Stomach (tissue), 19 donors: ENCODE measurements at places on chromosomes 12 and 14. TPM values are rescaled to one million over a fixed set of nuclear protein-coding genes. Genes with fewer than 3 reads are reported as not detected.
A peak's percentile ranks its signal among the peaks of the same experiment; 100 is the strongest.

DNA sequence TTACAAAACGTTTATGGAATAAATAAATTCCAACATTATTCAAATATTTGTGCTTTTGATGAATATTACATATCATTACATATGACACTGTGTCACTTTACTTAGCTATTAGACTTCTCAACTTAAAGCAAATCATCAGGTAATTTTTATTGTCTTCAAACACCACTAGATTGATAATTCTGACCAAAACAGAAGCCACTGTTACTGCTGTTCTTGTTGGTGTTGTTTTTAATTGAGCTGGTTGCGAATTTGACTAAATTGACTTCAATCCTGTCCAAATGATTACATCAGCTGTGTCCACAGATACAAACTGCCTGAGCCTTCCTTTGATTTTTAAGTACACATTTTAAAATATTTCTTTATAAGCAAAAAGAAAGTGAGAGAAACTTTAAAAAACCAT, 29.2 kb downstream of the PRKD1 start:
- no peak for DNase-seq

DNA sequence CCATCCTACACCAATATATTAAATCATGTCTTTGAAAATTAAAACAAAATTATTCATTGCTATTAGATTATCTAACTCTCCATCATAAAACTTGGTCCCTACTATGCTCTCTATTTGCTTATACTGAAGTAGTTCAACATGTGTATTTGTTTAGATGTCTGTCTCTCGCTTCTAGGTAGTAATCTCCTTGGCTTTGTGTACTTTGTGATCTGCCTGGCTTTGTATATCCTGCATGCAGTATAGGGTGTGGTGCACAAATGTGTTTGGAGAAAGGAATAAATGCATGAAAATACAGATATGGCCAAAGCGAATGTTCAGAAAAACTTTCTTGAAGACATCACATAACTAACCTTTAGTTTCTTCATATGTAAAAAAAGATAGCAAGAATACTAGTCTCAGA, 246.6 kb upstream of the LRFN5 start:
- no peak for DNase-seq

GRCh38 chr14:89767131-89767530, 187.4 kb downstream of the EFCAB11 start:
- no peak for DNase-seq

DNA sequence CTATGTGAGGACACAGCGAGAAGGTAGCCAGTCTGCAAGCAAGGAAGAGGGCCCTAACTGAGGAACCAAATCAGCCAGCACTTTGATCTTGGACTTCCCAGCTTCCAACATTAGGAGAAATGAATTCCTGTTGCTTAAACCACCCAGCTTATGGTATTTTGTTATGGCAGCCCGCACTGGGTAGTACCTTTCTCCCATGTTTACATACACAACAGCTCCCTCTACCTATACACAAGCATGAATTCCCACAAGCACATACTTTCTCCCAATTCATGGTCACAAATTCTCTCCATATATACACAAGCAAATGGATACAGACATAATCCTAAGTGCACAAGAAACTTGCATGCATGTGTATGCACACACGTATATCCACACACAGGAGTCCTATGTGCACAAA, 7.4 kb downstream of the ITGB7 start:
- no peak for DNase-seq

GRCh38 chr14:29233188-29233587, 466.6 kb downstream of the FOXG1 start:
- no peak for DNase-seq

GRCh38 chr12:65906006-65906405, 81.7 kb downstream of the HMGA2 start:
- DNase-seq, result no peak

DNA sequence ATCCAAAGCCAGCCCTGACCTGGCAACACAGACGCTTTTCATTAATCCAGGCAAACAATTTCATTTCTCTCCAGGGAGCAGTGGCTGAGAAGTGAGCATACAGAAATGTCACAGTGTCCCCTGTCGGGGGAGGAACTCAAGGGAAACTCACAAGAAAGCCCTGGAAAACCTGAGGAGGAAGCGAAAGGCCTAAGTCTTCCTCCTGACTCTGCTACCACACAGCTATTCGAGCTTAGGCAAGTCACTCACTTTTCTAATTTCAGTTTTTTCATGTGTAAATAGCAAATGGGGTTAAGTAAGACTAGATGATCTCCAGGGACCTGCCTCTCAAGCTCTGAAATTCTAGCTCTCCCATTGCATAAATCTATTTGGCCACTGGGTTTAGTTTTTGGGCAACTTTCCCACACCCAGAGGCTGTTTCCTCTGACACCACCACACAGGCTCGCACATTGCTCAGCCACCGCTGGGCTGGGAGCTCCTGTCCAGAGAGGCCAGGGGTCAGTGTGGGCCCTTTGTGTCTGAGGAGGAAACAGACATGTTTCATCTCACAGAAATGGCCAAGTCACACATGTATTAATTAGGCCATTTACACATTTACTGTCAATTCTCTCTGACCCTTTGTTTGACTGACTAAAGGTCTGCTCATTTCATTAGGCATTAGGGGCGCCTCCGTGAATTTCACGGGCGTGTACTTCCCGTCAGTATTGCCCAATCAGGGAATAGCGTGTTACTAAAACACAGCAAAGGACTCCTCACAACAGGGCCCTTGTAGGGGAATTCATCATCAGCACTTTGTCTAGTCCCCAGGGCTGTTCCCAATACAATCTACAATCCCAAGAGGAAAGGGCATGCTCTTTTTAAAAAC, 9.8 kb upstream of the PNMA1 start:
- DNase-seq, result peak; percentile 65

DNA sequence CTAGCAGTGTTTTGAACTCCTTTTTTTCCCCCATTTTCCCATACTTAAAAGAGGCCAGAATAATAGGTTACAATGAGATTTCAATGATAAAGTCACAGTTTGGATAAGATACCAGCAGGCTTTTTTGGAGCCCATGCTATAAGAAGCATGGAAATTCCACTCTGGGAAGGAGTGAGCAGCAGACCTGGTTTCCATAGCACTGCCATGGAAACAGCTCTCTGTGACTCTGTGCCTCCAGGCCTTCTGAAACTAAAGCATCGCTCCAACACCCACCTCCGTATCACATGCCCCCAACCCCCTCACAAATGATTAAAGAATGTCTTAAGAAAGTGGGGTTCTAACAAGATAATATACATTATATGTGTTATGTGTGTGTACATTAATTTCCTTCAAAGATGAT, 165.0 kb downstream of the GRIN2B start:
- no peak for DNase-seq

DNA sequence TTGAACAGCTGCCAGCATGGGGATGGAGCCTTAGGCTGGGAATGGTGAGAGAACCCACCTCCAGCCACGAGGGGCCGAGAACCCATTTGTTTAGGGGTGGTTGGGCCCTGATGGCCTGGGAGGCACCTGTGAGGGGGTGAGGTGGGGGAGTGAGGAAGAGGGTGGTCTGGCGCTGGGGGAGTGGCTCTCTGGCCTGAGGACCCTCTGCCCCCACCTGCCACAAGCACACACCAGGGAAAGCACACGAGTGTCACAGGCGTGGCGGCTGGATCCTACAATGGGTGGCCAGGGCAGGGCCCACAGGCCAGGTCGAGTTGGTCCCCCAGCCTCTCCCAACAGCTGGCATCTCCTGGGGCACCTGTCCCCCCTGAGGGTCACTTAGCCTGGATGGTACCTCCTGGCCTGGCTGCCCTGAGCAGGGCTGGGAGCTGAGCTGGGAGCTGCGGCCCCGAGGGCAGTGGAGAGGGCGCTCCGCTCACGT, 340.5 kb downstream of the TMEM121 start:
- peak; percentile 15 for DNase-seq

- DNase-seq, result peak; percentile 60
These were observed 13.4 kb downstream of the TNFAIP2 start for GRCh38 chr14:103136388-103137271.

DNA sequence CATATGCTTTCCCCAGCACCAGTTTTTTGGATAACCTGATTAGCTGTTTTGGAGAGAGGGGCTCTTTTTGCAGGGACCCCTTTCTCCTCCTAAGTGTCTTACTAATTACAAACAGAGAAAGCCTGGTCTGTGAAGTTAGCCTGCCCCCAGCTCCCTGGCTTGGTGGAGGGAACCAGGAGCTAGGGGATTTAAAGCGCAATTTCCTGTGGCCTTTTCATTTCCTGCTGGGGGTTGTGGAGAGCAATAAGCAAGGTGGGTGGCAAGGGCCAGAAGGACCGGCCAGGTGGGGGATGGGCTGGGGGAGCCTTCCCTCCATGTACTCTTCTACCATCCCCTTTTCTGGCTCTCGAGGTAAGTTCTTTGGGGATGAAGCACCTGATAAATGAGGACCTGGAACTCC, 4.1 kb upstream of the CISTR start:
- no peak for DNase-seq

GRCh38 chr14:67618617-67619063, 1.1 kb upstream of the ARG2 start:
- peak; percentile 89 for DNase-seq

GRCh38 chr14:89720741-89721729, 233.5 kb downstream of the EFCAB11 start:
- peak; percentile 76 for DNase-seq

DNA sequence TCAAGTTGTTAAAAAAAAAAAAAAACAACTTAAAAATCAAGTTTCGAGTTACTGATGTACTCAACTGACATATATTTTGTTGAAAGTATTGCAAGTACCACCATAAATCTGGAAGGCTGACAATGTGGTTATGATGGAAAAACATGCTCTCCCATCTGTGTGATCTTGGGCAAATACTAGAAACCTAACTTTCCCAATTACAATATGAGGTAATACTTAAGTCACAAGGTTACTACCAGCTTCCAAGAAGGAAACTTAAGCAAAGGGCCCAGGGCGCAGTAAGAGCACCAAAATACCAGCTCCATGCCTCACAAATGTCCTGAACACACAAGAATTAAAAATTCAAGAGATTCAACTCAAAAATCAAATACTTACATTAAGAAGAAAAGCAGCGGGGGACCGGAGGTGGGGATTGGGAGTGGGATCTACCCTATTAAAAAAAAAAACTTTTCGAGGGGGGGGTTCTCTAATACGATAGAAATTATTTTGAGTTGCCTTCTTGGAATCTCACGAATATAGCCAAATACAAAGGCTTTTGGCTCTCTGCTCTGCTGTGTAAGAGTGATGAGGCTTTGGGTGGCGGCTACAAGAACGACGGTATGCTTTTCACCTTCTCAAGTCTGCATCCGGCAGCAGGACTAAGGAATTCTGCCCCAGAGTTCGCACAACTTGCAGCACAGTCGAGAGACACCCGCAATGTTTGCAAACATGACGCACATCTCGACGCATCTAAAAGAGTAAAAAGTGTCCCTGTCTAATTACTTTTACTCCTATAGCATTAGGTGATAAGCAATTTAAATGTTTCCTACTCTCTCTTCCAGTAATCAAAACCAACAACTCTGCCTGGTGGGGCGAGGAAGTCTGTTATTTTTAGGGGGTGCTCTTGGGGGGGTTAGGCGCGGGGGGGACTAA, 1.1 kb downstream of the SAV1 start:
- peak; percentile 50 for DNase-seq

- DNase-seq, result peak; percentile 13
These were observed 24.4 kb downstream of the ANKS1B start for GRCh38 chr12:99960311-99960710.

DNA sequence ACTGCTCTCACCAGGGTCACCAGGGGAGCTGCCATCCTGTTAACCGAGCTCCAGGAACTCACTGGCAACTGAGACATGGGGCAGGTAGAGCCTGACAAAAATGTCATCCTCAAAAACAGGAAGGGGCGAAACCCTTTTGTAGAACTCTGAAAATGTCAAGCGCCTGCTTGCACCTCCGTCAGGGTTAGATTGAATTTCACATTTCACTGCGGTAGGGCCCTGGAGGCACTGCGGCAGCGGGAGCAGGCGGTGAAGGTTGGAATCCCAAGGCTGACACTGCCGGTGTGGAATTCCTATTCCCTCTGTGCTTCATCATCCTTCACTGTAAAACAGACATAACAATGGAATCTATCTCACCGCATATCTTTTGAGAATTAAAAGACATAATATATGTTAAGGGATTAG, 142.8 kb upstream of the TMCC3 start:
- DNase-seq, result no peak

DNA sequence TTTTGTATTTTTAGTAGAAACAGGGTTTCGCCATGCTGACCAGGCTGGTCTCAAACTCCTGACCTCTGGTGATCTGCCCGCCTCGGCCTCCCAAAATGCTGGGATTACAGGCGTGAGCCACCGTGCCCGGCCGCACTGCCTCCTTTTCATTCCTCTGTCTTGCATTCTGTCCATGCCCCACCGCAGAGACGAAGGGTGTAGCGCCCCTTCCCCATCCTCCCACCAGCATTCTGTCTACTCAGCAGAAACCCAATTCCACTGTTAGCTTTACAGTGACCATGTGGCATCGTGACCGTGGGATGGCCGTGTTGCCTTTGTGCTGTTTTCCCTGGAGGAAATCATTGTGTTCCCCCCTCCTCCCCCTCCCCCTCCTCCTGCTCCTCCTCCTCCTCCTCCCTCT, 10.3 kb downstream of the TEX22 start:
- DNase-seq, result no peak

GRCh38 chr12:29273178-29273843, 107.7 kb downstream of the ERGIC2 start:
- DNase-seq, result no peak

GRCh38 chr12:79834712-79835376, 100.1 kb downstream of the PPP1R12A start:
- no peak for DNase-seq

GRCh38 chr12:129127211-129127610, 273.9 kb downstream of the GLT1D1 start:
- DNase-seq, result no peak

DNA sequence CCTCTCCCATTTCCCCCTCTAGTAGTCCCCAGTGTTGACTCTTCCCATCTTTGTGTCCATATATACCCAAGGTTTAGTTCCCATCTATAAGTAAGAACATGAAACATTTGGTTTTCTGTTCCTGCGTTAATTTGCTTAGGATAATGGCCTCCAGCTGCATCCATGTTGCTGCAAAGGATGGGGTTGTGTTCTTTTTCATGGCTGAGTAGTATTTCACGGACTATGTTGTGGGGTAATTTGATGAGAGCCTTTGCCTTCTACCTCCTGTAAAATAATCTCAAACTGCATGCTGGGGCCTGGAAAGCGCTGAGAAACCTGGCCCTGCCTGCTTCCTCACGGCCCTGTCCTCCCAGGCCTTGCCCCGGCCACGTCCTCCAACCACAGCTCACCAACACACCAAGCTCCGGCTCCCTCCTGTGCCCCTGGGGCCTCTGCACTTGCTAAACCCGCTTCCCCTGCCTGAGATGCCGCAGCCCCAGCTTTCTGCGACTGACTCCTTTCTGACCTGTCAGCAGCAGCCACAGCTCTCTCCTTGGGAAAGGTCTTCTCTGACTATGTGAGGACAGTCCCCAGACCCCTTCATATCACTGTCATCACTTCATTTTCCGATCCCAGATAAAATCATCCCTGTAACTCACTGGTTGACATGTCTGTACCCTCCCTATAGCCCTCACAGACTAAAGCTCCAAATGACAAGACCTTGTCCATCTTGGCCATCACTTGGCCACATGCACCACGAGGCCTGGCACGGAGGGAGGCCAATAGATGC, 19.8 kb downstream of the ITPK1 start:
- DNase-seq, result no peak

Gene RASSF8
- total RNA-seq, result 4.6 TPM

Gene GUCY2C
- total RNA-seq, result 31.0 TPM

Gene P2RX2
- not detected for total RNA-seq

Gene TMEM30B
- 22.0 TPM for total RNA-seq

Gene PLEKHG7
- total RNA-seq, result 2.7 TPM

Gene TEX52
- not detected for total RNA-seq

Gene SRRM4
- not detected for total RNA-seq

Gene BRI3BP
- 1.2 TPM for total RNA-seq
